ENCODE measurements at places on chromosomes 5 and 9.

DNA sequence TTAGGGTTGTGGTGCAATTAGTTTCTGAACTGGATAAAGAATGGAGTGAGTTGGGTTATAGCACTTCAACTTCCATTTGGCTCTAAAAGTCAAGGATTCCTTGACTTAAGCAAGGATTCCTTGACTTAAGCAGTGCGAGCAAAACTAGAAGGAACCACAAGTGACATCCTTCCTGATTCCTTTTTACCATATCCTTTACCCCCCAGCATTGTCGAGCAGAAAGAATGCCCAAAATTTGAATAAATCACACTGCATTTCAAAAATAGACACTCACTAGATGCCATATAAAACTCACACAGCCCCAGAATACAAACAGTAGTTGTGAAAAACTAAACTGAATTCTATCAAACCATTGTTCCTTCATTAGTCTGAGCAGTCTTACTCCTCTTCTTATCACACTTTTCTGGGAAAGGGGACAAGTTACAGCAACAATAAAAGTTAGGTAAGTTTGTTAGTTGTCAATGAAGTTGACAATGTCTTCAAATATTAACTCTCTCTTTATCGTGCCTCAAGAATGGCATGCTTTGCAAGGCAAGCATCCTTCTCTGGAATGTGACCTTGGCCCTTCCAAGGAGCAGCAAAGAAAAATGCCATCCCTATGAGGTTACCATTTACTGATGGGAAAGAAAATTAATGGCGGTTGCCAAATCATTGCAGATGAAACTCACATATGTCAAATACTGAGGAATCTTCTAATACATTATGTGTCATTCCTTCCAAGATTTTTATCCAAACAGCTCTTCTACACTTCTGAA, 273.3 kb upstream of the ANKRD55 start:
- no peak for DNase-seq

DNA sequence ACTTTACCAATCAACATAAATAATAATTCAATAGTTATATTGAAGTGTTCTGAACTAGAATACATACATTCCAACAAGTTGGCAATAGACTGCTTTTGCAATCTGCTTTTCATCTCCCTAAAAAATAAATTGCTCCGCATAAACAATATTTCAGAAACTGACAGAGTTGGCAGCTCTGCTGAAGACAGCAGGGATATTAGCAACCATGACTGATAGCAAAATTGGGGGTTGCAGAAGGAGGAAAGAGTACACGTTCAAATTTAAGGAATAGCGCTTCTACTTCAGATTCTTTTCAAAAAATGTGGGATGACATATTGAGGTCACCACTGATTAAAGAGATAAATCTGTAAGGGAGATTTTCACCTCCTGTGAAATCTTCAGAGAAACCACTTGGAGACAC, 521.2 kb downstream of the DTWD2 start:
- no peak for DNase-seq

DNA sequence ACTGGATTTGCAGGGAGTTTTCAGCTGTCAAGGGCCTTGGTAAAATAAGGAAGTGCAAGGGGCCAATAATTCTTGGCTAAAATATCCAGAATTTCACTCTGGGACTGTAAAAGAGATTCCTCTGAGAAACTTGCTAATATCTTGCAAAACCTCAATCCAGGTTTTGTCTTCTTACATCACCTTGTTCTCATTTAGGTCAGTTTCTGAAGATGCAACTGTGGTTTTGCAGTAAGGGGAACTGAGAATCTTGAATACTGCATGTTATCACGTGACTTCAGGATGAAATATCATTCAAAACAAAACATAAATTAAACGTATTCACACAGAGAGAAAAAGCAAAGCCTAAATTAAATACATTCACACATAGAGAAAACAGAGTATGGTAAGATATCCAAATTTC, 35.0 kb upstream of the RIC1 start:
- DNase-seq, result no peak

GRCh38 chr9:86943201-86944113, 3.8 kb downstream of the GAS1 start:
- no peak for DNase-seq

DNA sequence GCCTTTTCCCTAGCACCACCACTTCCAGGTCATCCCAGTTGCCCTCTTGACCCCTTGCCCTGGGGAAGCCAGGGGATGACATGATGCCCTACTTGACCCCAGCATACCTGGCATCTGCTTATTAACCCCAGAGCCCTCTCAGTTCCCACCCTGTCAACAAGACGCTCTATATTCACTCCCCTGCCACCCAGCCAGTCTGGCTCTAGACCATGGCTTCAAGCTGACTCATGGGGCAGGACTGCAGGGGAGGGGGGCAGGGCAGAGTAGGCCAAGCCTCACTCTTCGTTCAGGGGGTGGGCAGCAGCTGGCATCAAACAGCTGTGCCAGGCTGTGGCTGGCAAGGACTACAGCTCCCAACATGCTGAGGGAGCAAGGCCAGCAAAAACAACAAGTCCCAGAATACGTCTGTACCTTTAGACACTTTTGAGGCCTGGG, 5.3 kb downstream of the ATOSB start:
- DNase-seq, result peak; percentile 34

- DNase-seq, result no peak
These were observed 74.3 kb upstream of the TNC start for GRCh38 chr9:115192280-115192679.

Data from SW 1271 (cell line).